Right cardiac atrium (tissue), 5 donors: ENCODE measurements at places on chromosomes 2 and 18. TPM values are rescaled to one million over a fixed set of nuclear protein-coding genes. Genes with fewer than 3 reads are reported as not detected.

- no peak for DNase-seq
These were observed 185.5 kb upstream of the SETBP1 start for GRCh38 chr18:44495151-44495550.

- DNase-seq: no peak
These were observed 49.7 kb downstream of the TSN start for GRCh38 chr2:121804997-121805765.

DNA sequence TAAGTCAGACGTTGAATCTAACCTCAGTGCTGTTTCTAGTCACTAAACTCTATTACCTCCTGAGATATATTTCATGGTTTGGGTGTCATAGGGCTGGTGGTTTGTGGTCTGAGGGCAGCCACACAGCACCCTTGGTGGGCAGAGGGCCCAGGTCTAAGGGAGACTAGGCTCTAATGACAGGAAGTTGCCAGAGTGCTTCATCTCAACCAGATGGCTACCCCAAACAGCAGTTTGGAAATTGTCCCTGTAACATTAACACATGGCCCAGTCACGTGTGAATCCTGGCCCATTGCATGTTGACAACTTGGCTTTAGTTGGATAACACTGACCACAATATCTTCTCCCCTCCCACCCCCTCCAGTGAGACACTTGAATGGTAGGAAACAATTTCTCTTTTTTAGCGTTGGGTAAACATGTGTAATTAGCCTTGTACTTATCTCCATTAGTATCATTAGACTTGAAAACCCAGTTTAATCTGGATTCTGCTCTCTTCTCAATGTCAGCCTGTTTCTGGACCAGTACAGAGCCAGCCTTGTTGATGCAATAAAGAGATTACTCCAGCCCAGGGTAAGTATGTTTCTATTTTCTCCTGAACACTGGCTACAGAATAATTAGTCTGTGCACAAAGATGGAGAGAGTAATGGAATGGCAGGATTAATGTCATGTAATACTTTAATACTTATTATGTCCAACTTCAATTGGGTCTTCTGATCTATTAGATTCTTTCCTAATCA, 187.8 kb upstream of the SIX3 start:
- no peak for DNase-seq

- no peak for DNase-seq
These were observed 122.8 kb upstream of the LGALSL start for GRCh38 chr2:64331114-64331645.

DNA sequence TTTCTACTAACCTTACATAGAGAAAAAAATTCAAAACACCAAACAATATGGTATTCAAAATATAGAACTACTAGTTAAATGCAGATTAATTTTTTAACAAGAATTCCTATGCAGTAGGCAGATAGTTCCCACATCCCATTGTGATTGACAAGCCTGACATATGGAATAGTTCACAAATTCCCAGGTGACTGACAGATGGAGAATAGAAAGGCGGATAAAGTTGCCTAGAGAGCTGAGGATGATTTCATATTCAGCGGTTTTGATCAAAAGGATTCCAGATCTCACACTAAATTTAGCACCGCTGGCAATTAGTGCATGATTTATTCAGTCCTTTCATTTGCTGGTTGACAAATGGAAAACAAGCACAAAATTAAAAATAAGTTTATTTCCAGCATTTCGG, 733.7 kb upstream of the POU3F3 start:
- no peak for DNase-seq

DNA sequence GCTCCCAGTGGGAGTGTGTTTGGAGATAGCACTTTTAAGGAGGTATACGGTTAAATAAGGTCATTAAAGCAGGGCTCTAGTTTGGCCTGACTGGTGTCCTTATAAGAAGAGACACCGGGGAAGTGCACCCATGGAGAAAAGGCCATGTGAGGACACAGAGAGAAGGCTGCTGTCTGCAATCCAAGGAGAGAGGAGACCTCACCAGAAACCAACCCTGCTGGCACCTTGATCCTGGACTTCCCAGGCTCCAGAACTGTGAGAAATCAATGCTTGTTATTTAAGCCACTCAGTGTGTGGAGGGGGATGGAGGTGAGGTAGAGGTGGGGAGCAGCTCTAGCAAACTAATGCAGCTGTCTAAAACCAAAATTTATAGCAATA, 62.0 kb downstream of the RPL31 start:
- DNase-seq: no peak

RND3 gene
- 16.4 TPM for polyA plus RNA-seq
